LHCN-M2 (cell line): ENCODE measurements at places on chromosomes 3 and 15. TPM values are rescaled to one million over a fixed set of nuclear protein-coding genes. Genes with fewer than 3 reads are reported as not detected.

DNA sequence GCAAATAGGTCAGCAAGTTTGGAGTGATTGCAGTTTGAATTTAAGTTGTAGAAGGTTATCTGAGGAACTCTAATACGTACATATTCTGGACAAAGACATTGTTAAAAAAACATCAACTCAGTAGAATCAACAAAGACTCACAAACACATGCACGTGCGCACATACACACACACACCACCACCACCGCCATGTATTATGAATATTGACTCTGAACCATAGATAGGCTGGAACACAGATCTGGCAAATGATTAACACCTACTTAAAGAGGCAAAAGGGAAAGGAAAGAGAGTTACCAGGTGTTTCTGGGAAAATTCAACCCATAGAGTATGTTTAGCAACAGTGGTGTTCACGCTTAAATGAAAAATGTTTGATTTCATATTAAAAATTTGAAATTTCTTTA lies 334.2 kb upstream of the ALCAM start:
- DNase-seq = no peak

The ANKRD34C gene
- not detected in 2 replicates for total RNA-seq

GRCh38 chr3:170232266-170232665 lies 10.0 kb downstream of the PRKCI start:
- no peak for DNase-seq

DNA sequence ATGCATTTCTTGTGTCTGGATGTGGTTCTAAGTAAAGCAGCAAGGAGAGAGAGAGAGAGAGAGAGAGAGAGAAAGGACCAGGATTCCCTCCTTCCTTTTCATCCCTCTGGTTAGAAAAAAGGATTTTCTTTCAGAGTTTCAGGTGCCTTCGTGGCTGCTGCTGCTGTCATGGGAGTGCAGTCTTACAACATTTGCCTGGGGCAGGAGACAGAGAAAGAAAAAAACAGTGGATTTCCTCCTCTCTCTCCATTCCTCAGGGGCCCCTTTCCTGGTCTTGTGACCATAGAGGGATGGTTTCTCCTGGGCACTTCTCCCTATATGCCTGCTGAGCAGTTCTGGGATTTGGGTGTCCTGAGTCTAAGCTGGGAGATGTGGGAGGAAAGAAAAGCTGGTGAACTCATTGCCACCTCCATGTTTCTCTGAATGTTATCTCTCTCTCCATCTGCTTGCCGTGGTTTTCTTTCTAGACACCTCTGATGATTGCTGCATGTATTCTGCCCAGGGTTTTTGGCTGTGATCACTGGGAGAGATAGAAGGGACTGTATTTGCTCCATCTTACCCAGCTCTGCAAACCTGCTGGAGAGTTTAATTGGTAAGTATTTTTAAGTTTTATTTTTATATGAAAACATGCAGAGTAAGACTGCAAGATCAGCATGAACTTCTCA lies 142.4 kb upstream of the RGMA start:
- no peak for DNase-seq

The SNTN gene
- not detected in 2 replicates for total RNA-seq

GRCh38 chr3:127451321-127451720 lies 139.2 kb downstream of the TPRA1 start:
- DNase-seq = no peak

DNA sequence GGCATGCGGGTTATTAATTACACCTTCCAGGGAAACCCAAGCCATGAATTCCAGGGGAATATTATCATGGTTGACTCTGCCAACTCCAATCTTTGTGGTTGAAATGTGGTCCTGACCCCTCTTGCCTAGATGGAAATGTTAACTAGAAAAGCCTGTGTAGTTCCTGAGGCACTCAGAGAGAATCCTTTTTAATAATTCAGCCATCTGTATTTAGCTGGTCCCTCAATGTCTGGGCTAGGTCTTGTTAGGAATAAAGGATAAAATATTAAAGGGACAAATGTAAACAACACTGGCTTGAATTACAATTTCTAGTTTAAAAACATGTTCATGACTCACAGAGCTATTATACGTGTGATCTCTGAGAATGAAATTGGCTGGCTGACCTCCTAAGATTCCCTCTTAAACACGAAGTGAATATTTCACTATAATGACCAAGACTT lies 435.2 kb upstream of the SUCLG2 start:
- no peak for DNase-seq

- DNase-seq = no peak
These were observed 470.9 kb downstream of the LPP start for GRCh38 chr3:188624828-188625227.

The KNG1 gene
- total RNA-seq = not detected in 2 replicates

DNA sequence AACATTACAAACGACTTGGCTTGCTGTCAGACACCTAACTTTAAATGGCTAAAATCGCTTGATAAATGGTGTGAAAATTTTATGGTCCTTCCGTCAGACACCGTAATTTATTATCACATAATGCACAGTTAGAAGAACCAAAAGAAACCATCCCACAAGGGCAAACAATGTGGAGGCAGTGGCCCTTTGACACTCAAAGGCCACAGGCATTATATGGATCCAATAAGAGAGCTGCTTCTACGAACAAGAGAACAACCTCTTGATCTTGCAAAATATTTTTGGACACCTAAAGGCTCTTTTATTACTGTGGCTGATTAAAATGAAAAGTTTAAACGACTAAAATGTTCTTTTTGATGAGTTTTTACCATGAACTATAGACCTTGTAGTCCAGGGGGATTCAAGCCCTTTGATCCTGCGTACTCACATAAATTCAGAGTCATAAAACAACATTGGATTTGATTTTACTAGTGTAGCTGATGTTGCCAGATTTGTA lies 202.8 kb downstream of the FMN1 start:
- DNase-seq = no peak

The MINDY4B gene
- total RNA-seq = not detected in 2 replicates
